IMR-90 (cell line): ENCODE measurements at places on chromosomes 1 and 21.
A peak's percentile ranks its signal among the peaks of the same experiment; 100 is the strongest.

DNA sequence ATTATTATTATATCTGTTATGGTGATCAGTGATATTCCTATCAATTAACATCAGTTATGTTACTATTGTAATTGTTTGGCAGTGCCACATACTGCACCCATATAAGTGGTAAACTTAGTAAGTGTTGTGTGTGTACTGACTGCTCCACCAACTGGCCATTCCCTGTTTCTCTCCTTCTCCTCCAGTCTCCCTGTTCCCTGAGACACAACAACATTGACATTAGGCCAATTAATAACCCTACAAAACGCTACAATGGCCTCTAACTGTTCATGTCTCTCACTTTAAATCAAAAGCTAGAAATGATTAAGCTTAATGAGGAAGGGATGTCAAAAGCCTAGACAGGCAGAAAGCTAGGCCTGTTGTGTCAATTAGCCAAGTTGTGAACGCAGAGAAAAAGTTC is 6.6 kb upstream of the THRAP3 start:
- DNase-seq = peak; percentile 48

DNA sequence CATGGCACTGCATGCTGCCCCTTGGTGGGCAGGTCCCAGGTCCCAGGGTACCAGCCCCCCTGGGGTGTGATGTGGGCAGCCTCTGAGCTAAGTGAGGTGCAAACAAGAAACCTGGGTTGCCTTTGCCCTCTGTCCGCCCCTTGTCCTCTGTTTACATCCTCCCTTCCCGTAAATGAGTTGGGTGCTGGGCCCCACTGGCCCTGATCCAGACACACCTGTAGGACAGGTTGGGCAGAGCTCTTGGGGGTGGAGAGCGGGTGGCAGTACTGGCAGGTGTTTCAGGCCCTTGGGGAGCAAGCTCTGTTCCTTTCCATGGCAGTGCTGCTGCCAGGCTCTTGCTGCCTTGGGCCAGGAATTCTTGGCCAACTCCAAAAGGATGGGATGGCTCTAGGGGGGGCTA is 35.8 kb downstream of the ELF3 start:
- no peak for DNase-seq

- DNase-seq = peak; percentile 56
Measured at GRCh38 chr21:25708467-25709065, 26.1 kb downstream of the ATP5PF start.

DNA sequence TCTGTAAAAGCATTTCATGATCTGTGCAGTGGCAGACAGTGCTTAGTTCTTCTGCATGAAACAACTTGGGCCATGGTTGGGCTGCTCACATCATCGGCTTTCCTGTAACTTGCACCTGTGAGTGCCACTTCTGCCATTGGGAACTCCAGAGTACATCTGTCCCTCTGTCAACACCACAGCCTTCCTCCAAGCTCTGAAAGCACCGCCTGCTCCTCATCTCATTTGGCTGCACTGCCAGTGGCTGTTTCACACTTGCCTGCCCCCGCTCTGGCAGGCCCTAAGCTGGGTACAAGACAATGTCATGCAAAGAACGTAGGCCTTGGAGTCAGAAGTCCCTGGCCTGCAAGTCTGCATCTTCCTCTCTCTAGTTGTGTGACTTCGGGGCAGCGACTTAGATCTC is 46.4 kb downstream of the DDX20 start:
- DNase-seq = no peak

GRCh38 chr1:89332461-89332860 is 31.4 kb upstream of the GBP6 start:
- no peak for DNase-seq

DNA sequence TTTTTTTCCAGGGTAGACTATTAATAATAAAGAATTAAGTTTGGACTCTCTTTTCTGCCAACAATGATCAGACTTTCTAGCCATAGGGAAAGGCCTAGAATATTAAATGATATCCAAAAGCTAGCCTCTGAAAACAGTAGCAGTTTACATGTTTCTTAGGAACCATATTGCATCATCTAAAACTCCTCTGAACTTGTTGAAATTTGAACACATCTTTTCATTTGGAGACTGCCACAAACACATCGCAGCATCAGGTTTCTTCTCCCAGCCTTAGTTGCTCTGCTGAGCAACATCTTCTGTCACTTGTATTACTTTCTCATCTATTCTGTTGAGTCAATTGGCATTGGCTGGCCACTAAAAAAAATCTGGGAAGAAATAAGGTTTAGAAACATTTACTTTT is 63.2 kb upstream of the GNG4 start:
- DNase-seq = peak; percentile 23

DNA sequence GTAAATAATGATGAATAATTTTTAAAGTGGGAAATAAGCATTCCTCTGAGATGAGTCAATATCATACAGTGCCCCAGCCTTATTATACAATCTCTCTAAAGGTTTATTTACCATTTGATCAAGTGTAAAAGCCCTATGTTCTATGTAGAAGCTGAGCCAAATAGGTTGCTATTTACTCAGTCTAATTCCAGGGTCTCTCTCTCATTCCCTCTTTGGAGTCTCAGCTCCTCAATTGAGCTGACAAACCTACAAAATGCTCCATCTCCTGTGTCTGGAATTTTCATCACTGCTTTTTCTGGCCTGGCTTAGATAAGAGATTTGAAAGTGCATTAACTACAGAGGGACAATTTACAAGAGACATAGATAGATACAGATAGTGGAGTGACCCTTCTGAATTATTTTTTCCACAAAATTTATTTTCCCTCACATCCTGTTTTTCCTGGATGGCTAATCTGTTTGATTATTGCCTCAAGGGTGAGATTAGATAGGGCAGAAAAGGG is 24.8 kb upstream of the USH2A start:
- DNase-seq = peak; percentile 43

- peak; percentile 98 for DNase-seq
Measured at GRCh38 chr1:12549460-12550349, 68.3 kb downstream of the DHRS3 start.

GRCh38 chr1:222643606-222643937 is 25.7 kb downstream of the MIA3 start:
- no peak for DNase-seq

- no peak for DNase-seq
Measured at GRCh38 chr1:238153253-238153652, 262.5 kb upstream of the ZP4 start.

- no peak for DNase-seq
Measured at GRCh38 chr1:79133774-79134364, 127.3 kb upstream of the ADGRL4 start.

- DNase-seq = peak; percentile 79
Measured at GRCh38 chr1:211551638-211552460, 27.1 kb downstream of the SLC30A1 start.
